ENCODE measurements at places on chromosomes 6 and 20.

DNA sequence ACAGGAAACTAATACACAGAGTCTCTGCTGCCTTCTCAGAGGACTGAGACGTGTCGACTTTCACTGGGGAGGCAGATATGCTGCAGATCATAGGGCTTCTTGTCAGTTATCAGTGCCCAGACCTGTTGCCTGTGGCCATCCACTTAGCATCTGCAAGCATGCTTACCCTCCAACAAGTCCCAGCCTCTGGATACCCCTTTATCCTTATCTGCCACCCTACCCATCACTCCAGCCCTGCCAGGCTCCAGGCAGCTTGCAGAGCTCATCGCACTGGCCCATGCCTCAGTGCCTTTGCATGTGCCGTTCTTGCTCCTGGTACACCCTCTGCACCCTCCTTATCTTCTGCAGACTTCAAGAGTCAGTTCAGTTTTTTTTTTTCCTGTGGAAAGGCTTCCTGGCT, 119.2 kb downstream of the TOX2 start:
- DNase-seq, result no peak

DNA sequence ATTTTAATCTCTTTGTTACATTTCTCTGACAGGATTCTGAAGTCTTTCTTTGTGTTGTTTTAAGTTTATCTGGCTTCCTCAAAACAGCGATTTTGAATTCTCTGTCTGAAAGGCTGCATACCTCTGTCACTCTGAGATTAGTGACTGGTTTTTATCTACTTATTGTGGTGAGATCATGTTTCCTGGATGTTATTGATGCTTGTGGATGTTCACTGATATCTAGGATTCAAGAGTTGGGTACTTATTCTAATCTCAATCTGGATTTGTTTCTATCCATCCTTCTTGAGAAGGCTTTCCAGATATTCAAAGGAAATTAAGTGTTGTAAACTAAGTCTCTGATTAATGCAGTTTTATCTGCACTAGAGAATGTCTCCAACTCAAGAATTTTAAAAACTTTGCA, 1076.1 kb upstream of the ADGRB3 start:
- DNase-seq, result no peak

DNA sequence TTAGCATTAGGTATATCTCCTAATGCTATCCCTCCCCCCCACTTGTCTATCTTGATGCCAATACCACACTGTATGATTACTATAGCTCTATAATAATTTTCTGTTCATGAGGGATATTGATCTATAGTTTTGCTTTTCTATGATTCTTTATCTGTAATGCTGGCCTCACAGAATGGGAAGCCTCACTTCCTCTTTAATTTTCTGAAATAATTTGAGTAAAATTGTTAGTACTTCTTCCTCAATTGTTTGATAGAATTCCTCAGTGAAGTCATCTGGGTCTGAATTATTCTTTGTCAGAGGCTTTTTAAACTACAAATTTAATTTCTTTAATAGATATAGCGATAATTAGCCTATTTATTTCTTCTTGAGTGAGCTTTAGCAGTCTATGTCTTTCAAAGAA, 31.2 kb downstream of the SIRPD start:
- DNase-seq, result no peak

GRCh38 chr6:43009124-43009523, 4.6 kb downstream of the MEA1 start:
- DNase-seq, result peak; percentile 35

DNA sequence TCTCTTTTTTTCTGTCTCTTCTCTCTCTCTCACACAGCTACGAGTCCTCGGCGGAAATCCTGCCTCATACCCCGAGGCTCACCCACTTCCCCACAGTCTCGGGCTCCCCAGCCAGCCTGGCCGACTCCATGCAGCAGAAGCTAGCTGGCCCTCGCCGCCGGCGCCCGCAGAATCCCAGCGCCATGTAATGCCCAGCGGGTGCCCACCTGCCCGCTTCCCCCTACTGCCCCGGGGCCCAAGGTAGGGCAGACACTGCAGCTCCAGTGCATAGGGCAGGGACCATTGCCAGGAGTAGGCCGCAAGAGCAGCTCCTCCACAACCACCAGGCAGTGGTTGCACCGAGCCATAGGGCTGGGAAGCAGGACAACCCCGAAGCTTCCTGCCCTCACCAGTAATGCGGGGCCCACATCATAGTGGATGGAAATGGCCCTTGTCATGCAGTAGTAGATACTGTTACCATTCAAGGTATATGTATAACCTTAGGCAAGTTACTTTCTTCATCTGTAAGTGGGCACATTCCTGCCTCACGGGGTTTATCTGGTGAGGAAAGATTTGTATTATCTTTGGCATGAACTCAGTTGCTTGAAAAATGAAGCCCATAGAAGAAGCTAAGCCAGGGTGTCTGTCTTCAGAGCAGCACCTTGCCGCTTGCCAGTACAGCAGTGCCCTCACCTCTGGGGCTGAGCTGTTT, 36.9 kb upstream of the ID1 start:
- DNase-seq, result no peak

- DNase-seq, result no peak
Observed at GRCh38 chr6:6074190-6074589, 67.5 kb upstream of the NRN1 start.

GRCh38 chr20:46119028-46119546, 973 bp downstream of the CD40 start:
- DNase-seq, result no peak

GRCh38 chr6:32645047-32645703, 8.0 kb downstream of the HLA-DQA1 start:
- DNase-seq, result no peak

GRCh38 chr6:80647156-80647555, 540.7 kb downstream of the BCKDHB start:
- DNase-seq, result no peak

GRCh38 chr20:56004007-56004406, 1.3 kb downstream of the CBLN4 start:
- DNase-seq, result no peak

- DNase-seq, result no peak
Observed at GRCh38 chr20:48999890-49000870, 45.9 kb upstream of the CSE1L start.

- no peak for DNase-seq
Observed at GRCh38 chr20:34956041-34956458, 382 bp downstream of the MYH7B start.

DNA sequence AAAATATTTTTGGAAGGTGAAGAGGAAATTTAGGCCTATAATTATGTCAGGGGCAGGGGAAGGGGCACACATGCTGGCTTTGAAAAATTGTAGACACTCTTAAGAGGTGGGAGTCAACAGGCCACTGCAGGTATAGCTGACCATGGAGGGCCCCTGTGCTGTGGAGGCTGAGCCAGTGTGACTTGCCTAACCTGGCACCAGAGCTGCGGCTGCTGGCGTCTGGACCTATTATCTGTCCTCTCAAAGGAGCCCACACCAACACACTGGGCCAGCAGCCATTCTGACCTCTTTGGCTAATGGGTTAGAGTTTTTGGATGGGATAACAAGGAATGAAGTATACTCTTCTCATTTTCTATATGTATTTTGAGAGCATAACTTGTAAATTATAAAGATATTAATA, 4.5 kb downstream of the GID8 start:
- DNase-seq, result no peak

GRCh38 chr20:56685879-56686278, 56.8 kb downstream of the TFAP2C start:
- no peak for DNase-seq

DNA sequence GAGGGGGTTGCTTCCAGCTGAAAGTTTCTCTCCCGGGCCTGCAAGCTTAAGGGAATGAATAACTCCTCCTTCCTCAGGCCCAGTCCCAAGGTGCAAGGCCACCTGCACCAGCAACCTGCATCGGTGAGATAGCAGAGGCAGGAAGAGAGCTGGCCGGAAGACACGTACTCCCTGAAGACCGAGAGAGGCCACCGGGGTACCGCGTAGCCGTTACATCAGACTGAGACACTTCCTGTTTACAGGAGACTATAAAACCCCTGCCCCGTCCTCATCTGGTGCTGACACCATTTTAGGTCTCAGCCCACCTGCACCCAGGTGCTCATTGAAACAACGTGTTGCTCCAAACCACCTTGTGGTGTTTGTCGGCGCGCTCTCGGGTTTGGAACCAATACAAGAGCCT, 60.5 kb upstream of the PRND start:
- DNase-seq, result no peak

- no peak for DNase-seq
Observed at GRCh38 chr6:37480951-37481534, 18.6 kb downstream of the CCDC167 start.

GRCh38 chr20:31496761-31497295, 17.4 kb upstream of the HM13 start:
- no peak for DNase-seq

- DNase-seq, result no peak
Observed at GRCh38 chr6:97668716-97669115, 385.7 kb upstream of the MMS22L start.

- DNase-seq, result no peak
Observed at GRCh38 chr6:89642956-89643355, 4.4 kb upstream of the LYRM2 start.

All from HTR-8/SVneo (cell line).